ENCODE measurements at places on chromosomes 7 and 10. TPM values are rescaled to one million over a fixed set of nuclear protein-coding genes. Genes with fewer than 3 reads are reported as not detected.

Gene CLDN15
- 15.4 TPM for total RNA-seq

Gene INMT
- total RNA-seq: 137 TPM

Gene CDC14C
- total RNA-seq: not detected

Gene UTF1
- not detected for total RNA-seq

Gene HTR5A
- not detected for total RNA-seq

Gene SLC13A1
- not detected for total RNA-seq

Gene GSAP
- 19.6 TPM for total RNA-seq

DNA sequence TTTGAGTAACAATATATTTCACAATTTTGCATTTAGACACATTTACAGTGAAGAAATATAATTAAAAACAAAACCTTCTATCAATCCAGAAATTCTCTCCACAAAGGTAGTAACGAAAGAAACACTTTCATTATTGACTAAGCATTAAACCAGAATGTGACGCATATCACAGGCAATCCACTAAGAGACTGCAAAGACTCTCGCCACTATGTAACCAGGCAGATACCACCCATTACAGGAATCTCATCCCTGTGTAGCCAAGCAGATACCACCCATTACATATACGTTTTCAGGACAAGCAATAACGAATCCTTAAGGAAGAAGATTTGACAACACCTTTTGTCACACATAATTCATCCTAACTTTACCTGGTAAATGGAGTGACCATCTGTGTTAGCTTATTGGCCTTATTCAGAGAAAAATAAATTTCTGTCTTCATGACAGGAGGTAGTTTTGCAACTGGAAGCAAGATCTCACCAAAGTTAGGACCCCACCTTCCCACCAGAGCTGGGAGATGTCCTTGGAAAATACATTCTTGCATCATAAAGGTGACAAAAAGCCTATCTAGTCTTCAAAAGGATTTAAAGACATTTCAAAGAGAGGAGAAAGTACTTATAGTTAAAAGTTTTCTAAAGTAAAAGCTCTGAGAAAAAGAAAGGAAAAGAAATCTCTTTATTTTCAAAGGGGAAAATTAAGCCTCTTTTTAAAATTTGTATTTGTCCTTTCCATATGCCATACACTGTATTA lies 30.8 kb downstream of the LRRC17 start:
- no peak for DNase-seq
- H3K27ac ChIP-seq: no peak overlapping the region
- peaks cover 9% of the 10 kb centered on the region for H3K36me3 ChIP-seq
- no peaks in the 10 kb centered on the region for H3K27me3 ChIP-seq
- H3K4me3 ChIP-seq: no peak overlapping the region

GRCh38 chr10:110972231-110973134 lies 53.1 kb downstream of the SHOC2 start:
- no peaks in the 10 kb centered on the region for H3K27me3 ChIP-seq
- DNase-seq: no peak
- H3K4me1 ChIP-seq: peaks cover 12% of the 10 kb centered on the region
- no peak overlapping the region for H3K4me3 ChIP-seq
- no peaks in the 10 kb centered on the region for H3K36me3 ChIP-seq

- H3K4me3 ChIP-seq: no peak overlapping the region
- DNase-seq: no peak
- no peaks in the 10 kb centered on the region for H3K36me3 ChIP-seq
- no peaks in the 10 kb centered on the region for H3K27me3 ChIP-seq
- no peak overlapping the region for H3K27ac ChIP-seq
These were observed 80.0 kb downstream of the RBM33 start for GRCh38 chr7:155724327-155725005.

DNA sequence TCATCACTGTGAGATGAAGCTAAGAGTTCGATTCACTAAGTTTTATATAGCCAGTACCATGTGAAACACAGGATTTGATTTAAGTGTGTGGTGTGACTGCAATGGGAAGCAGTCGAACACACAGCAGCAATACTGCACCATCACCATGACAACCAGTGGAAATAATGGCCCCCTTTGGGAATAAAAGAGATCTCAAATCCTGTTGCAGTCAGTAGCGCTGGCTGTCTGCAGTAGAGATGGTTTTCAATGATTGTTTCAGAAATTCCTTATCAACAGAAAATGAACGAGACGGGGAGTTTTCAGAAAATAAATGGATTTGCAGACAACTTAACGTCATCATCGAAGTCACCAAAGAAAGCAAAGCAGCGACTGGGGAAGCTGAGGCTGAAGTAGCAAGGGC lies 91.0 kb downstream of the PTPRE start:
- H3K27ac ChIP-seq: no peak overlapping the region
- no peaks in the 10 kb centered on the region for H3K36me3 ChIP-seq
- H3K4me3 ChIP-seq: no peak overlapping the region
- H3K27me3 ChIP-seq: no peaks in the 10 kb centered on the region
- DNase-seq: no peak

GRCh38 chr7:155763691-155764437 lies 48.4 kb downstream of the SHH start:
- no peak for DNase-seq
- H3K4me1 ChIP-seq: peaks cover 3% of the 10 kb centered on the region

DNA sequence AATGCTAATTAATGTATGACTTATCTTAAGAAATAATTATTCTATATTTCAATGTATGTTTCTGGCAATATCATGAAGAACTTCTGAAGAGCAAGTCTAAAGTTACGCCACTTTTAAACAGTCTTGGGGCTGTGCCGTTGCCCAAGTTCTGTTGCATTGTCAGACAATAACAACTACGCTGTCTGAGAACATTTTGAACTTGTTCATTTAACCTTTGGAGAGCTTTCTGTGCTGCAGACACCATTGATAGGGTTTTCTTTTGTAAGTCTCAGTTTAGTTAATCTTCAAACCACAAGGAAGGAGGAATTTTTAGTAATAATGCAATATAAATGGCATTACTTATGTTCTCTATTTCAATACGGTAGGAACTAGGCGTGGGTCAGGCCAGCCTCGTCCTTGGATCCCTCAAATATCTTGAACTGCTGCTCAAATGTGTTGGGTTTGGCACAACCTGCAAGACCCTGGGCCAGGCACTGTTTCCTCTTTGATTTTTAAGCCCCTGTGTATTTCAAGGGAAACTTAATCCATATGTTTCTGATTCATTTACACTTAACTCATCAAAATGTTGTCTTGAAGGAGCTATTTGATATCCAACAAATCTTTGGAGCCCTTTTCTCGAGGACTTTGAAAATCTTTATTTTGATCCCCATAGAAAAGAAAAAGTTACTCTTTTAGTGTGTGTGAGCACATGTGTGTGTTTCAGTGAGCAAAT lies 215.5 kb downstream of the INHBA start:
- H3K4me1 ChIP-seq: no peaks in the 10 kb centered on the region
- DNase-seq: no peak

DNA sequence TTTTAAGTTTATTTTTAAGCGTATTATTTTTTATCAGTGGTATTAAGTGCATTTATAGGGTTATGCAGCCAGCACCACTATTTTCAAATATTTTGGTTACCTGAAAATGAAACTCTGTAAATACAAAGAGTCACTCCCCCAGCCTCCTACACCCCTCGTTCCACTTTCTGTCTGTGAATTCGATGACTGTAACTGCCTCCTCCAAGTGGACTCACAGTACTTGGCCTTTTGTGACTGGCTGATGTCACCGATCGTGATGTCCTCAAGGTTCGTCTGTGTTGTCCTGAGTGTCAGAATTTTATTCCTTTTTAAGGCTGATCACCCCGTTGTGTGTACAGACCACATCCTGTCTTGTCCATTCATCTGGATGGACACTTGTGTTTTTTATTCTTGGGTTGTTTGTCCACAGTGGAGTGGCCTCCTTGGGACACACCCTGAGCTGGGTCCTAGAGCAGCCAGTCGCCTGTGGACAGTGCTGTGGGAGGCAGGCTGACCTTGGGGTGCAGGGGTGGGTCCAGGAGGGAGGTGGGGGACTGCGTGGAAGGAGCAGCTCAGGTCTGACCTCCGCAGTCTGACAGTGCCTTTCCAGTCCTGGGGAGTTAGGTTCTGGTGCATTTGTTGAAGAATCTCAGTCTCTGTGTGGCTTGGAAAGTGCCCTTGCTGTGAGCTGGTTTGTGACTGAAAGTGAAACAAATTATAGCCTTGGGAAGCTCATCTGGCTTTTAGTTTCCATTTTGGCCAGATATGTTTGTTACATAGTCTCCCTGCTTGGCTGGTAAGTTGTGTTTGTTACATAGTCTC lies 6.9 kb downstream of the MTG1 start:
- H3K36me3 ChIP-seq: peaks cover 38% of the 10 kb centered on the region
- H3K27ac ChIP-seq: no peak overlapping the region
- H3K4me1 ChIP-seq: no peaks in the 10 kb centered on the region
- DNase-seq: no peak

DNA sequence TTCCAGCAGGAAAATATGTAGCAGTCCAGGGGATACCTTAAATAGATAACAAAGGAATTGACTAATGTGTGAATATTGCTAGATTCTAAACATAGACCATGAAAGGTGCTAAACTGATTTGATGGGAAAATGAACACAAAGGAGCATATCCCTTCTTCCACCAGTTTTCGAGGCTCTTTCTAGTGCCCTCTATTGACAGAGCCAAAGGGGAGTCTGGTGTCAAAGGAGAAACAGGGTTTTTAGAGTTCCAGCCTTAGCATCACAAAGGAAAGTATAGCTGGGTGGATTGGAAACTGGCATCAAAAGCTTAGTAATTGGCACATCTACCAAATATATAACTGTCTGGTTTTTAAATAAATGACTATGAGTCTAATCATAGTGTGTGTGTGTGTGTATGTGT lies 636.8 kb downstream of the ETV1 start:
- no peaks in the 10 kb centered on the region for H3K36me3 ChIP-seq
- H3K27me3 ChIP-seq: no peaks in the 10 kb centered on the region
- no peak overlapping the region for H3K4me3 ChIP-seq
- no peaks in the 10 kb centered on the region for H3K4me1 ChIP-seq
- no peak for DNase-seq
